ENCODE measurements at places on chromosomes 16 and 17. TPM values are rescaled to one million over a fixed set of nuclear protein-coding genes. Genes with fewer than 3 reads are reported as not detected.

TLCD2 gene
- 12.4 TPM for total RNA-seq

AXIN1 gene
- 19.0 TPM for total RNA-seq

CCDC200 gene
- total RNA-seq = not detected

CACNG1 gene
- total RNA-seq = not detected

CHST6 gene
- total RNA-seq = not detected

MT1A gene
- 81.7 TPM for total RNA-seq

ICAM2 gene
- total RNA-seq = 87.6 TPM

ASPA gene
- 4.9 TPM for total RNA-seq

TNP2 gene
- not detected for total RNA-seq

All from subcutaneous adipose tissue (tissue), 4 donors.